Endothelial cell of umbilical vein (primary cell): ENCODE measurements at places on chromosomes 13 and 19. TPM values are rescaled to one million over a fixed set of nuclear protein-coding genes. Genes with fewer than 3 reads are reported as not detected.

ATP1A3 gene
- 0.40 TPM in 1 of 2 replicates, not detected in the other for total RNA-seq

ADGRL1 gene
- total RNA-seq: 5.4 and 7.3 TPM in 2 replicates

ZNF569 gene
- total RNA-seq: 4.4 and 5.4 TPM in 2 replicates

RXFP2 gene
- not detected in 2 replicates for total RNA-seq

HS6ST3 gene
- 0.15 and 0.35 TPM in 2 replicates for total RNA-seq

ZNF211 gene
- total RNA-seq: 8.6 and 9.4 TPM in 2 replicates

KIR3DL1 gene
- not detected in 2 replicates for total RNA-seq

SULT2B1 gene
- not detected in 2 replicates for total RNA-seq

LRRC63 gene
- not detected in 2 replicates for total RNA-seq

ZNF787 gene
- 31.8 and 32.7 TPM in 2 replicates for total RNA-seq

ELF1 gene
- 61.2 and 62.5 TPM in 2 replicates for total RNA-seq

RASGRP4 gene
- not detected in 2 replicates for total RNA-seq

TNNT1 gene
- total RNA-seq: 0.51 and 0.92 TPM in 2 replicates

BIVM gene
- total RNA-seq: 20.3 TPM in 2 replicates

ZNF850 gene
- 3.6 and 4.5 TPM in 2 replicates for total RNA-seq

LRRC4B gene
- total RNA-seq: not detected in 2 replicates

CFAP97D2 gene
- not detected in 2 replicates for total RNA-seq

ZNF208 gene
- total RNA-seq: not detected in 2 replicates

MEIS3 gene
- 0.42 TPM in 1 of 2 replicates, not detected in the other for total RNA-seq

VSIG10L gene
- 0.39 and 0.62 TPM in 2 replicates for total RNA-seq

TMPRSS9 gene
- total RNA-seq: not detected in 2 replicates

BCAM gene
- 28.5 and 29.0 TPM in 2 replicates for total RNA-seq

MBD3L1 gene
- not detected in 2 replicates for total RNA-seq

MAB21L1 gene
- not detected in 2 replicates for total RNA-seq

PSG6 gene
- total RNA-seq: not detected in 2 replicates

TYK2 gene
- 138 and 142 TPM in 2 replicates for total RNA-seq

DNAJC15 gene
- total RNA-seq: 20.9 and 21.8 TPM in 2 replicates

PRSS57 gene
- not detected in 2 replicates for total RNA-seq

UBE2L5 gene
- total RNA-seq: not detected in 2 replicates

IRS2 gene
- total RNA-seq: 4.4 and 5.9 TPM in 2 replicates

PEPD gene
- 62.7 and 73.7 TPM in 2 replicates for total RNA-seq
